ENCODE measurements at places on chromosomes 3 and 15.
A peak's percentile ranks its signal among the peaks of the same experiment; 100 is the strongest.

DNA sequence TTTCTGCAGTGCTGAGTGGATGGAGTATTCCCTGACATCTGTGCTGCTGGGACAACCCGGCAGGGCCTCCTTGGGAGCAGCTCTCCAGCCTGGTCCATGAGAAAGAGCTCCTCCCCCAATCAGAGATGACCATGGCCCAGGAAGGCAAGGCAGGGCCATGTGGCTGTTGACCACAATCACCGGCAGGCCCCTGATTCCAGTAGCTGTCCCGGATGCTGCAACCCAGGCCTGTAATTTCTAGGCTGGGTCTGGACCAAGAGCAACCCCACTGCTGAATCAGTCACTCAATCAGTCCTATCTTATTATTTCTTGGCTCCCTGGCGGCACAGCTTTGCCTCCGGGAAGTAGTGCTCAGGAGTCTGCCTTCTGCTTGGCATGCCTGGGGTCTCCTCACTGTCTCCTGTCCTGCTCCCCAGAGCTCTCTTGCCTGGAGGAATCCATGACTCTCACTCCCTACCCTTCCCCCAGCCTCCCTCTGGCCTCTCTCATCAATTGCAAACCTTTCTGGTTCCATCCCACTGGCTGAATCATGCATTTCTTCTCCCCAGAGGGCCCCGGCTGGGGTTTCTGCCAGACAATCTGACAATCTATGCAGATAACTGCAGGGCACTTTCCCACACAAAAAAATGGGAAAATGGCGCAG, 32.6 kb upstream of the ITGA11 start:
- H3K36me3 ChIP-seq: no peaks in the 10 kb centered on the region
- no peaks in the 10 kb centered on the region for H3K4me1 ChIP-seq
- DNase-seq: no peak
- H3K4me3 ChIP-seq: no peak overlapping the region

GRCh38 chr15:99998661-99999101, 265.4 kb upstream of the LYSMD4 start:
- H3K4me1 ChIP-seq: no peaks in the 10 kb centered on the region
- no peak overlapping the region for H3K4me3 ChIP-seq
- H3K36me3 ChIP-seq: no peaks in the 10 kb centered on the region
- no peak overlapping the region for H3K27ac ChIP-seq
- DNase-seq: no peak
- no peaks in the 10 kb centered on the region for H3K27me3 ChIP-seq

DNA sequence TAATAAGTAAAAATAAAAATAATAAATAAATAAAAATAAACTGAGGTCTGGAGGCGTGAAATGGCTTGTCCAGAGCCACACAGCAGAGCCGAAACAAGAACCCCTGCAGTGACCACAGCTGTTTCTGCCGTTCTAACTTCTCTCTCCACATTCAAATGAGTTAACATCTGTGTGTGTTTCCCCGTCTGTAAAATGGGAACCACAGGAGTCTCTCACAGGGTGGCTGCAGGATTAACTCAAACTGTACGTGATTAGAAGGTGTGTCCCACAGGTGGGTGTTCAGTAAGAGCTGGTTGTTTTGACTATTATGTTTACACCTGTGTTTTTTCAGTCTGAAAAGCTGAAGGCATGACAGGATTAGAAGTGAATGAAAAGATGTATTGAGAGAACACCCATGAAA, 27.0 kb upstream of the MUC4 start:
- H3K36me3 ChIP-seq: no peaks in the 10 kb centered on the region
- no peaks in the 10 kb centered on the region for H3K4me1 ChIP-seq
- H3K27ac ChIP-seq: no peak overlapping the region
- no peak overlapping the region for H3K4me3 ChIP-seq

DNA sequence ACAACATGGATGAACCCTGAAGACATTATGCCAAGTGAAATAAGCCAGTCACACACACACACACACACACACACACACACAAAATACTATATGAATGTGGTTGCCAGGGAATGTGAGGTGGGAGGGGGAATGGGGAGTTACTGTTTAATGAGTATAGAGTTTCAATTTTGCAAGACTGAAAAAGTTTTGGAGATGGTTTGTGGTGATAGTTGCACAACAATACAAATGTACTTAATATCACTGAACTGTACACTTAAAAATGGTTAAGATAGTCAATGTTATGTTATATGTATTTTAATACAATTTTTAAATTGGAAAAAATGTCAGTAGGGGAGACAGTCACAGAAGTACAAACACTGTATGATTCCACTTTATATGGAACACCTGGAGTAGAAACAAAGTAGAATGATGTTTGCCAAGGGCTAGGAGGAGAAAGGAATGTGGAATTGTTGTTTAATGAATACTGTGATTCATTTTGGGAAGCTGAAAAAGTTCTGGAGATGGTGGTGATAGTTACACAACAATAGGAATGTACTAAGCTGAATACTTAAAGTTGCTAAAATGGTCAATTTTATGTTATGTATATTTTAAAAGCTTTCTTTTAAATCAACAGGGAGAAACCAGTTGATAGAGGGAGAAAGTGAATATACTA, 76.6 kb downstream of the RPL39L start:
- no peak overlapping the region for H3K4me3 ChIP-seq
- H3K27ac ChIP-seq: no peak overlapping the region
- no peak for DNase-seq
- H3K27me3 ChIP-seq: no peaks in the 10 kb centered on the region
- H3K36me3 ChIP-seq: peaks cover 36% of the 10 kb centered on the region

DNA sequence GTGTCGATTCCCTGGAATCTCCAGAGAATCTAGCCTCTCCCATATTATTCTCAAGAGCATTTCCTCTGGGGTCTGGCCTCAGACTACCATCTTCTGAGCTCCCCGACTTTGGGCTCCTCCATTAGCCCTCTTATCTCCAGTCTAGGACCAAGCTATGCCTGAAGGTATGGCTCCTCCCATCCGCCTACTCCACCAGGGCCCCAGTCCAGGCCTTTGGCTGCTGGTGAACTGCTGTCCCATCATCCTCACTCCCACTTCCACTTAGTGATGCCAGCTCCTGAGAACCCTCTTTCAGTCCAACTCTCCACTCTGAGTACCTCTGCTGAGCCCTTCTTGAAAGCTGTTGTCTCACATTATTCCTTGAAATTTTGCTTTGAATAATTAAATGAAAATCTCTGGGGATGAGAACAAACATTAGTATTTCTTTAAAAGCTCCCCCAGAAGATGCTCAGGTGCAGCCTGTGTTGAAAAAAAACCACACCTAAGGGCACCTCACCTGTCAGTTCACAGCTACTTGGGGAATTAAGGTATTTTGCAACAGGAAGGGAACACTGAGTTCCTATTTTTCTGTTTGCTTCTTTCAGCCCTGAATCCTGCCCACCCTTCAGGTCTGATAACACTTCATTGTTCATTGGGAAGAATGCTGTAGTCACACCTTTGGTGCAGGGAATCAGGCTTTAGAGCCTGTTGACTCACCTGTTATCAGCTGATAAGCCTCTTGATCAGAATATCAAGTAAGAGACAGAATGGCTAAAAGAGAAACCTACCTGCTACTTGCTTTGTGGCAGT, 9.5 kb downstream of the CLDN18 start:
- no peak overlapping the region for H3K27ac ChIP-seq
- no peaks in the 10 kb centered on the region for H3K4me1 ChIP-seq
- no peak for DNase-seq
- no peaks in the 10 kb centered on the region for H3K36me3 ChIP-seq
- no peaks in the 10 kb centered on the region for H3K27me3 ChIP-seq
- no peak overlapping the region for H3K4me3 ChIP-seq

GRCh38 chr3:107619549-107619948, 96.8 kb downstream of the BBX start:
- no peak overlapping the region for H3K27ac ChIP-seq
- no peak for DNase-seq
- no peaks in the 10 kb centered on the region for H3K4me1 ChIP-seq
- H3K27me3 ChIP-seq: no peaks in the 10 kb centered on the region

DNA sequence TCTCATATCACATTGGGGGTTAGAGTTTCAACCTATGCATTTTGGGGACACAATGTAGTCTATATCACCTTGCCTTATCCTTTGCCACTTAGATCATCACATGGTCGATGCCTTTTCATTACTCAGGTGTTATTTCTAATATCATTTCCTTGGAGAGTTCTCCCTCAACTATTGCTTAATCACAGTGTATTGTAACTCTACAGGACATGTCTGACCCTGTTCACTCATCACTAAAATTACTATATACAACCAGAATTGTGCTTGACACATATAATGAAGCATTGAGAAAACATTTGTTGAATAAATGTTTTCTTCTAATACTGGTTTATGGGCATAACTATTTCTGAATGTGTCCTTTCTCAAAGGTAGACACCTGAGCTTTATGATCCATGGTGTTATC, 207.4 kb downstream of the EPHA6 start:
- DNase-seq: no peak
- H3K27me3 ChIP-seq: no peaks in the 10 kb centered on the region
- H3K36me3 ChIP-seq: no peaks in the 10 kb centered on the region

DNA sequence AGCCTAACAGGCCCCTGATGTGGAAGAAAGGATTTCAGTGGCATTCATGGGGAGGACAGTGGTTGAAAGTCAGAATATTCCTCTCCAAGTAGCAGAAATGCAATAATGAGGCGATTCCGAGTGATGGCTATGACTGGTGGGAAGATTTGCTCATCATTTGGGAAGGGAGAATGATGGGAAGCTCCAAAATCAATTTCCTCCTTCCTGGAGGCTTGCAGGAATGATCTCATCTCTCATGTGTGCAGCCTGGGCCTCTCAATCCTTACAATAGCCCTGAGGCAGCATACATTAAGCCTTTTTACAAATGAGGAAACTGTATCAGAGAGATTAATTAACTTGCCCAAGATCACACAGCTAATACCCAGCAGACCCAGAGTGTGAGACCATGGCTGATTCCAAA, 58.7 kb downstream of the BOC start:
- H3K4me3 ChIP-seq: no peak overlapping the region
- H3K4me1 ChIP-seq: peaks cover 1% of the 10 kb centered on the region
- DNase-seq: no peak
- H3K27me3 ChIP-seq: no peaks in the 10 kb centered on the region

- peaks cover 2% of the 10 kb centered on the region for H3K27me3 ChIP-seq
- H3K4me3 ChIP-seq: peak overlapping the region; percentile 94
- peak; percentile 39 for DNase-seq
- peaks cover 24% of the 10 kb centered on the region for H3K4me1 ChIP-seq
Observed at GRCh38 chr3:119294696-119295671, 801 bp downstream of the ARHGAP31 start.

DNA sequence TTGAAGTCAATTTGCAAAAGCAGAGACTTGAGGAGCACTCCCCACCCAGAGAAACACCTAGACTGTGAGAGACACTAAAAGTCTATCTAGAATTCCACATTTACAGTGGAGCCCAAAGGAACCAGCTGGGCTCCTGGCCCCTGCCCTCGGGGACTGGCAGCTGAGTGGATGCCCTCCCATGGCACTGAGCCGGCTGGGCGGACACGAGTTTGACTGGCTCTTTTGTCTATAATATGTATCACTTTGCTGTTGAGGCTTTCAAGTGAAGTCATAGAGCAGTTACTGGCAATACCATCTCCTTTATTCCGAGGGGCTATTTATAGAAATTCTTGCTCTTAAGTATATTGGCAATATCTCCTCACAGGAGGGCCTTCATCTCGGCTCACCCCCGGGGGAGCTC, 65.8 kb upstream of the TNFAIP8L3 start:
- no peak overlapping the region for H3K4me3 ChIP-seq
- H3K36me3 ChIP-seq: no peaks in the 10 kb centered on the region
- H3K4me1 ChIP-seq: peaks cover 21% of the 10 kb centered on the region

DNA sequence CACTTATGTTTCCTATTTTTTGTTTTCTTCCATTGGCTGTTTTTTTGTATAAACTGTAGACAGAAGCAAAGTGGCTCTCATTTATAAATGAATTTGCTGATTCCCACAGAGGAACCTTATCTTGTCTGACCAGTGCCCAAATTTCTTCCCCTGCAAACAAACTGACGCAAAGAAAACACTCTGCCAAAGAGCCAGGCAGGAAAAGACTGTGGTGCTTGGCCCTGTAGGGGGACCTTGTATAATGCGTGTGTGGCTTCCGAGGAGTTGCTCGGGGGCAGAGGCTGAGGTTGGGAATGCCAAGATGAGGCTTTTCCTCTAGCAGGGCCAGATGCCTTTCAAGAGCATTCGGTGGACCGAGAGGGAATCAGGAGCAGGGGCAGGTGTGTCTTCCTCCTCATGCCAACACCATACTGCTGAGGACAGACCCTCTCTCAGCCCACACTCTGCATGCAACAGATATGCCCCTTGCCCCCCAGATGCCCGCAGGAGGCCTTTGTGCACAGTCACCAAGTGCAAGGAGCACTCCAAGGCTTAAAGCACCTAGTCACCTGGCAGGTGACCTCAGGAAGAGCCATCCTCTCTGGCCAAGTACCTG, 104.3 kb upstream of the ABHD17C start:
- H3K27me3 ChIP-seq: no peaks in the 10 kb centered on the region
- no peak for DNase-seq
- H3K4me1 ChIP-seq: no peaks in the 10 kb centered on the region
- no peaks in the 10 kb centered on the region for H3K36me3 ChIP-seq
- no peak overlapping the region for H3K4me3 ChIP-seq

- DNase-seq: no peak
- no peak overlapping the region for H3K4me3 ChIP-seq
- no peaks in the 10 kb centered on the region for H3K27me3 ChIP-seq
- H3K27ac ChIP-seq: no peak overlapping the region
Observed at GRCh38 chr3:130527426-130527825, 10.4 kb downstream of the COL6A6 start.

GRCh38 chr15:101642361-101642760, 9.8 kb downstream of the TM2D3 start:
- peaks cover 30% of the 10 kb centered on the region for H3K36me3 ChIP-seq
- H3K27me3 ChIP-seq: no peaks in the 10 kb centered on the region
- peaks cover 32% of the 10 kb centered on the region for H3K4me1 ChIP-seq
- no peak for DNase-seq
- no peak overlapping the region for H3K4me3 ChIP-seq
- peak overlapping the region; percentile 91 for H3K27ac ChIP-seq

GRCh38 chr3:73453666-73454065, 171.1 kb downstream of the PDZRN3 start:
- no peak overlapping the region for H3K27ac ChIP-seq
- no peaks in the 10 kb centered on the region for H3K27me3 ChIP-seq
- H3K4me3 ChIP-seq: no peak overlapping the region
- DNase-seq: no peak

DNA sequence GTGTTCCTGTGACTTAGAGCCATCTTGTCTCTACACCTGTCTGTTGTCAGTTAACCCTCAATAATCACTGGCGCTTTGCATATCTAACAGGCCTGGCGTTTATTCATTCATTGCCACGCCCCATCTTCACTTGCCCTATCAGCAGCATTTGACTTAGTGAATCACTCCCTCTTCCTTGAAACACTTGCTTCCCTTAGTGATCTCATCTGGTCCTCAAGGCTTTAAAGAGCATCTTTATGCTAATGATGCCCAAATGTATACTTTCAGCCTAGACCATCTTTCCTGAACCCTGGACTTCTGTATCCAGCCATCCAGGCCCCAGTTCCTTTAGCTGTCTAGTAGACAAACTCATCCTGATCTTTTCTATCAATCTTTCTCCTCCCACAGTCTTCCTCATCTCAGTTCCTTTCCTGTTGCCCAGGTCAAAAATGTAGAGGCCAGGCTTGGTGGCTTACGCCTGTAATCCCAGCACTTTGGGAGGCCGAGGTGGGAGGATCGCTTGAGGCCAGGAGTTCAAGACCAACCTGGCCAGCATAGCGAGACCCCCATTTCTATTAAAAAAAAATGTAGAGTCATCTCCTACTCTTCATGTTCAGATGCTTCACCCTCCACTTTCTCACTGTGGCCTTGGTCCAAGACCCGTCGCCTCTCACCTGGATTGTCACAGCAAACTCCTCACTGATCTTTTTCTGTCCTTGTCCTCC, 1.4 kb upstream of the IGDCC4 start:
- H3K27me3 ChIP-seq: peaks cover 27% of the 10 kb centered on the region
- no peaks in the 10 kb centered on the region for H3K36me3 ChIP-seq
- no peak overlapping the region for H3K27ac ChIP-seq
- no peak overlapping the region for H3K4me3 ChIP-seq
- no peak for DNase-seq
- H3K4me1 ChIP-seq: peaks cover 7% of the 10 kb centered on the region

Measured in CD14-positive monocyte (primary cell).